Left forelimb (tissue), 1 donor: ENCODE measurements at places on chromosomes 4 and X.

DNA sequence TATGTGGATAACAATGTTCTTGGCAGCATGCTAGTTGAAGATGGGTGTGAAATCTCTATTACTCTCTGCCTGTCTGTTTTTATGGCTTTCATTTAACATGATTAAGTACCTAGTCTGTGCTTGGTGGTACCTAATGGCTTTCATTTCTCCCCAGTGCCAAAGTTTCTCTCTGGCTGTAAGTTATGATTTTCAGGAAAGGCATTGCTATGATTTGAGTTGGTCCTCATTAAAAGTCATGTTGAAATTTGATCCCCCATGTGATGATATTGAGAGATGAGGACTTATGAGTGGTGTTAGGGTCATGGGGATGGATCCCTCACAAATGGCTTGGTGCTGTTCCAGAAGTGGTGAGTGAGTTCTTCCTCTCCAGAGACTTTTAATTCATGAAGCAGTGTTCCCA, 162.4 kb upstream of the IL15 start:
- DNase-seq, result no peak

DNA sequence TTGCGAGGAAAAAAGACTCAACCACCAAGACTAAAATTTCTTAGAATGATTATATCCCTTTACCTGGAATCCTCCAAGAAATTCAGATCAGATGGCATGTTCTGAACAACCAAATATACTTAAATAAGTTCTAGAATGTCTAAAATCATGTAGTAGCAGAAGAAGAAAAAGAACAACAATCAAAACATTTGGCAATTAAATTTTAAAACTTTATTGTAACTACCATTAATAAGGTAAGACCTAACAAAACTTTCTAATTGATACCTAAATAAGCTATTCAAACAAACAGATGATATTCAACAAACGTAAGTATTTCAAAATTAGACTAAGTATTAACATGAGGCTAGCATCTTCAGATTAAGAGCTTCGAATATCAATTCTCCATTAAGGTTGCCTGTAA, 4.3 kb downstream of the THOC2 start:
- DNase-seq, result no peak

DNA sequence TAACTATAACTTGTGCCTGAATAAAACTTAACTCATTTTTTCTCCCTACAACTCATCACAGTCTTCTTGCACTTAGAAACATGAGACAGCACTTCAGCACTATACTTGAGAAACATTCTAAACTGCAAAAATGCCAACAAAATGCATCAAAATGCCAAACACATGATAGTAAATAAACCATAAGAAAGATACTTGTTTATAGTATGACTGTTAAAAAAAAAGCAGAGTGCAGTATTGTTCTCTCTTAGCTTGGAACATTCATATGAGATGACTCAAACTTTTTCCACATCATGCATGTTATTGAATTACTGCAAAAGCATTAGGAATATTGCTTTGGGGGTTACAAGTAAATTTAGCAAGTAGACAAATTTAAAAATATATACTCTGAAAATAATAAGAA, 135.7 kb upstream of the ANXA10 start:
- no peak for DNase-seq

- no peak for DNase-seq
Observed at GRCh38 chr4:110543577-110543976, 67.6 kb downstream of the ENPEP start.

DNA sequence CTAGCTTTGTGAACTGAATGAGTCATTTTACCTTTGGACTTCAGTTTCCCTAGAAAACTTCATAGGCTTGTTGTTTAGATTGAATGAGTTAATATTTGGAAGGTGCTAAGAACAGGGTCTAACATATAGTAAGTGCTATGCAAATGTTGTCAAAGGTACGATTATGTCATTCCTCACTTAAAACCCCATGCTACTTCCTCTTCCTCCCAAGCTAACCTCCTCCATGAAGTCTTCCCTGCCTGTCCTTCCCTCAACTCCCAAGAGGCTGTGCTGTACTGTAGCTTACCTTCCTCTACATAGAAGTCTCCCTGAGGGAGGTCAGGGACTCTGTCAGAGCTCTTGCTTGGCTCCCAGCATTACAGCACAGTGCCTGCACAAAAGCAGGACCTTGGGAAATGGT, 103.4 kb upstream of the PJA1 start:
- DNase-seq, result no peak

GRCh38 chr4:101183221-101183620, 164.1 kb downstream of the PPP3CA start:
- DNase-seq, result no peak

GRCh38 chr4:110042545-110043517, 130.1 kb downstream of the EGF start:
- DNase-seq, result no peak
